ENCODE measurements at places on chromosomes 5 and 9. TPM values are rescaled to one million over a fixed set of nuclear protein-coding genes. Genes with fewer than 3 reads are reported as not detected.

- H3K27me3 ChIP-seq: no peaks in the 10 kb centered on the region
- H3K27ac ChIP-seq: no peak overlapping the region
- no peaks in the 10 kb centered on the region for H3K36me3 ChIP-seq
- no peak overlapping the region for H3K4me3 ChIP-seq
- no peak for DNase-seq
These were observed 31.2 kb downstream of the PTPN3 start for GRCh38 chr9:109466623-109467590.

DNA sequence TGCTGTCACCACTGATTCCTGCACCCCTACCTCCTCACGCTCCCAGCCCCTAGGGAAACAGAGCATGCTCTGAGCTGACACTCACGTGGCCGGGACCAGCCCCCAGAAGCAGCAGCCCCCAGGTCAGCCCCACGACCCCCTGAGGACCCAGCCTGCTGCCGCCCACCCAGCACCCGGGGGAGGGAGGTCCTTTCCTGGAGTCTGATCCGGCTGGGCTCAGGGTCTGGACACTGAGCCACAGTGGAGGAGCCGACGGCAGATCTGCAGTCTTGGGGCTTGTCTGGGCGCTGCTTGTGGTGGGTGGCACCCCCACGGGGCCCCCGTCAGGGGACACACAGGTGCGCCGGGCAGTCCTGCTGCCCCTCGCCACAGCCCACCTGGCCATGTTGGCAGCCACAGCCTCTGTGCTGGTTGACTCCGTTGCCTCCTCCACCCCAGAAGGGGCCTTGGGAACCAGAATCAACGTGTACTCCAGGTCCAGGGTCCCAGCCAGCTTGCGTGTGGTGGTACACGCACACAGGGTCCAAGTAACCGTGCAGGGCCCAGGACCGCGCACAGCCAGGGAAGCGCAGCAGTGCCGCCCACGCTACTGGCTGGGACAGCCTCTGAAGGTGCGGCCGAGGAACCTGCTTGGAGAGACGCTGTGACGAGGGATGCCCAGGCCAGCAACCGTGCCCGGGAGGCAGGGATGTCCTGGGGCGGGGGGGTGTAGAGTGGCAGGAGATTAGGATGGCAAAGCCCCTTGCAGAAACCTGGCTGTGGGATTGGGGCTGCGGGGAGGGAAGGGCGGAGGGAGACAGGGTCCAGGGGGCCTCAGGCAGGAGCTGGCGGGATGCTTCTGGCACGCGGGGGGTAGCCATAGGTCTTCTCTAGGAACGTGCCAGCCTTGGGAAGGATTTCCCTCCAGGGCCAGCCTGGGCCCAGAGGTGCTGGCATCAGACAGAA is 3.5 kb downstream of the DNLZ start:
- H3K4me1 ChIP-seq: peaks cover 25% of the 10 kb centered on the region
- H3K27me3 ChIP-seq: no peaks in the 10 kb centered on the region
- no peaks in the 10 kb centered on the region for H3K36me3 ChIP-seq
- no peak for DNase-seq
- H3K4me3 ChIP-seq: no peak overlapping the region
- H3K27ac ChIP-seq: no peak overlapping the region

DNA sequence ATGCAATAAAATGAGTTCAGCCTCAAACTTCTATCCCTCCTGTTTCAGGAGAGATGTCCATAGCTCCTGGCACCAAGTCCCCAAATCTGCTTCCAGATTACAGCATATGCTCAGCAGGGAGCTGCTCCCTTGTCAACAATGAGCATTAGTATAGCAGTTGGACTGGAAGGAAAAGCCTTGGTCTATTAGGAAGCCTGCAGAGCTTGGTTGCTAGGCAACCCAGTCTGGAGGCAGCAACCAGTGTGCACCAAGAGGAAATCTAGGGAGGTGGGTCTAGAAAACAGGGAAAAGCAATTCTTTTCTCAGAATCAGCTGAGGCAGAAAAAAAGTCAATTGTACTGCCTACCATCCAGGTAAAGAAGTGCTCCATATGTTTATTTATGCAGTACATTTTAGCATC is 229.5 kb upstream of the NMUR2 start:
- no peak overlapping the region for H3K27ac ChIP-seq
- H3K4me1 ChIP-seq: no peaks in the 10 kb centered on the region
- no peaks in the 10 kb centered on the region for H3K27me3 ChIP-seq
- no peak for DNase-seq
- H3K36me3 ChIP-seq: no peaks in the 10 kb centered on the region
- H3K4me3 ChIP-seq: no peak overlapping the region

GRCh38 chr5:124957063-124957462 is 210.6 kb upstream of the ZNF608 start:
- H3K4me1 ChIP-seq: no peaks in the 10 kb centered on the region
- H3K27ac ChIP-seq: no peak overlapping the region
- no peak for DNase-seq
- H3K36me3 ChIP-seq: no peaks in the 10 kb centered on the region

GRCh38 chr5:88979244-88979643 is 96.3 kb upstream of the MEF2C start:
- no peak overlapping the region for H3K4me3 ChIP-seq
- H3K27ac ChIP-seq: no peak overlapping the region
- H3K36me3 ChIP-seq: no peaks in the 10 kb centered on the region
- no peaks in the 10 kb centered on the region for H3K27me3 ChIP-seq
- H3K4me1 ChIP-seq: peaks cover 8% of the 10 kb centered on the region

FREM1 gene
- total RNA-seq: 0.11 TPM

SLC6A7 gene
- not detected for total RNA-seq

ZNF484 gene
- 5.9 TPM for total RNA-seq

Measured in GM23248 (cell line).